H9 (cell line): ENCODE measurements at places on chromosomes 11 and 22.

GRCh38 chr11:120563703-120564572 lies 52.4 kb downstream of the GRIK4 start:
- peak; percentile 60 for DNase-seq

DNA sequence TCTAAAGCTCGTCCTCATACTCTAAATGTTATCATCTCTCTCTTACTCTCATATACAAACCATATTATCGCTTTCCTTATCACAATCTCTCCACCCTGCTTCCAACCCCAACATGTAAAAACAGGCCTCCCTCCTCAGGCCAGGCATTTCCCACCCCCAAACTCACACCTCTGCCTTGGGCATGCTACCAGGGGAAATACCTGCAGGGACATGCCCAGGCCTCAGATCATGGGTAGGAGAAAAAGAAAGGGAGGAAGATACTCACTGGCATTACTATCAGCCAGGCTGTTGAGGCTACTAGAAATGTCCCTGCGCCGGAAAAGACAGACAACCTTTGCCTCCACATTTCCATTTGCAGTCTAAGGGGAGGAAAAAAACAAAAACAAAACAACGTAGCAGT lies 1.8 kb downstream of the MTA2 start:
- DNase-seq, result no peak

- peak; percentile 22 for DNase-seq
Measured at GRCh38 chr11:44766112-44766971, 39.6 kb downstream of the TSPAN18 start.

DNA sequence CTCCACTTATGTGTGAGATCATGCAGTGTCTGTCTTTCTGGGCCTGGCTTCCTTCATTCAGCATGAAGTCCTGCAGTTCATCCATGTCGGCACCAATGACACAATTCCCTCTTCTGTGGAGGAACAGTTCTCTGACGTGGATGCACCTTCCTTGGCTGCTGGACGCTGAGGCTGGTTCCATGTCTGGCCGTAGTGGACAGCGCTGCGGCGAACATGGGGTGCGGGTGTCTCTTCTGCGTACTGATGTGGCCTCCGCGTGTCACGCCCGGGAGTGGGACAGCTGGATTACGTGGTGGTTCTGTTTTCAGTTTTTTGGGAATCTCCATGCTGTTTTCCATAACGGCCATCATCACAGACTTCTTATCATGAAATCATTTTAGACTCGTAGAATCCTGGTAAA lies 16.9 kb upstream of the MUC2 start:
- DNase-seq, result no peak

GRCh38 chr11:126588630-126589491 lies 233.4 kb downstream of the ST3GAL4 start:
- DNase-seq, result no peak

- DNase-seq, result no peak
Measured at GRCh38 chr11:126512251-126512650, 156.8 kb downstream of the ST3GAL4 start.

GRCh38 chr22:23591201-23591791 lies 11.2 kb upstream of the IGLL1 start:
- DNase-seq, result peak; percentile 85

- peak; percentile 81 for DNase-seq
Measured at GRCh38 chr11:32172848-32173834, 82.3 kb downstream of the RCN1 start.

- no peak for DNase-seq
Measured at GRCh38 chr11:16814410-16815046, 76.1 kb downstream of the C11orf58 start.

- no peak for DNase-seq
Measured at GRCh38 chr11:95373241-95373640, 142.2 kb upstream of the SESN3 start.

DNA sequence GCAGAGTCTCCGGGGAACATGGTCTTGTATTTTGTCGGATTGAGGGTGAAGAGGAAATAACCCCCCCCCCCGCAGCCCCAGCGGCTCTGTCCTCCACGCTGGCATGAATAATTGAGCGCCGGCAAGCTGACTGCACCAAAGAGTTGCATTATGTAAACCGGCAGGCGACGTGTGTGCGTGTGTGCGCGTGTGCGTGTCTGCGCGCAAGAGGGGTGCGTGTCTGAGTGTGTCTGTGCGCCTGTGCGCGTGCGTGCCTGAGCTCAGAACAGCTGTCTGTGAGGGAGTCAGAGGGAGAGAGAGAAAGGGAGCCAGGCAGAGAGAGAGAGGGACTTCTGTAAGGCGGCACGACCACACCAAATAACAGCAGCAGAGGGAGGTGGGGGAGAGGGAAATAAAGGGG lies 94.4 kb downstream of the SCN3B start:
- DNase-seq, result no peak

DNA sequence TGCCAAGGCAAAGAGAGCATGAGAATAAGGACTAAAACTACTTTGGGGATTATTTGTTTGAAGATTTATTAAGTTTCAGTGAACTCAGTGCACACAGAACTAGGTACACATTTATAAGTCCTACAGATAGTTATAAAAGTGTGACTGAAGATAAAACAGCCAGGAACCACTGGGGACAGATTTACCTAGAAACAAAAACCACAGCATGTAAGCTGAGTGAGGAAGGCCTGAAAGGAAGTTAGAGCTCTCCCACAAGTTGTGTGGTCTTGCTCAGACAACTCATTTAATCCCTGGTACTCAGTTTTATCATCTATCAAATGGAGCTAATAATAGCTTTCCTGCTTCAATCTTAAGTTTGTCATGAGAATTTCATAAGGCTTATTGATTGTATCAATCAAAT lies 311.2 kb upstream of the FAT3 start:
- no peak for DNase-seq

DNA sequence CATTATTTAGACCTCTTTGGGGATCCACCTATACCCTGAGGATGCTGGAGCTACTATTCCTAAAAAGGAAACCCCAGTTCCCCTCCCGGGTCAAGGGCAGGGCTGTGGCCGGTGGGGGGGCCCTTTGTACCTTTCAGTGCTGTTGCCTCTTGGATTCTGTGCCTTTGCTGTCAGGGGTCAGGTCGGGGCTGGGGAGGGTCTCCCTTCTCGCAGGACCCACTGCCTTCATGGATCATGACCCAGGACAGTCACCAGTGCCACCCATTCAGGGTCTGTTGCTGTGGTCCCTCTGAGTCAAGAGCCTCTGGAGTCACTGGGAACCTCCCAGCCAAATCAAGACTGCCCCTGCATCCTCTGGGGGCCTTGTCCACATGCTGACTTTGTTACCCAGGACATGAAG lies 78.1 kb upstream of the CCND1 start:
- DNase-seq, result no peak

DNA sequence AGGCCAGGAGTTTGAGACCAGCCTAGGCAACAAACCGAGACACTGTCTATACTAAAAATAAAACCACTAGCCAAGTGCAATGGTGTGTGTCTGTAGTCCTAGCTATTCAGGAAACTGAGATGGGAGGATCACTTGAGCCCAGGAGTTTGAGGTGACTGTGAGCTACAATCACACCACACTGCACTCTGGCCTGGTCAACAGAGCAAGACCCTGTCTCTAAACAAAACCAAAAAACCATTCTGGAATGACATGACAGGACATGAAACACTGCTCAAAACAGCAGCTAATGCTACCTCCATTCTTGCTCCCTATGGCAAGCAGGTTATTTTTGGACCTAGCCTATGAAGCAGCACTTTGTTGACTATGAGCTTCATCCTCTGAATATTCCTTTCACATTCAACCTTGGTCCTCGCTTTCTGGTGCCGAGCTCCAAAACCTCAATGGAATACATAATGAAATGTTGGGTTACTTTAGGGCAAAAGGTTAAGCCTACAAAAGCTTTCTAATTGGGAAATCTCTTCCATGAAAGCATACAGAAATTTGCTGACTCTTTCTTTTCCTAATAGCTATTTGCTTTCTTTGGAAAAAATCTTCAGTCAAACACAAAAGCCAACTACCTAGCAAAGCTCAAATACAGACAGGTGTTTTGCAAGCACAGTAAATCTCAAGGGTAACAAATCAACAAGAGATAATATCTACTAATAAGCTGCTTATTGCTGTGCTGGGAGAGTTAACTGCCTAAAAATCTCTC lies 21.1 kb downstream of the SIK3 start:
- no peak for DNase-seq

DNA sequence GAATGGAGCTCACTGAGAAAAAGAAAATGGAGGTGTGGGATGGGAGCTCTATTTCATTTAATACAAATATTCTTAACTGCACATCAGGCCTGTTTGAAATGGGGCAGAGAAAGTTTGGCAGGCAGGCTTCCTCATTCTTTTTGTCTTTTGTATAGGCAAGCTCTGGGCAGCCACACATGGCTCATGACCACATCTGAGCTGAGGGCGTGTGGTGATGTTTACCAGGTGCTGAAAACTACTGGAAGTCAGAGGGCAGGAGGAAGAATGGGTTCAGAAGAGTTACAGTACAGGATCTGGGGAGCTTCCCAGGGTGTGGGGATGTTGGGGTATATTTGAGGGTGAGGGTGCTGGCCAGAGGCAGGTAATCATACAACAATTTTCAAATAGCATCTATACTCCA lies 66.3 kb upstream of the NAV2 start:
- DNase-seq, result no peak

- DNase-seq, result no peak
Measured at GRCh38 chr22:19228179-19228578, 49.6 kb upstream of the SLC25A1 start.

- no peak for DNase-seq
Measured at GRCh38 chr22:25448435-25449051, 115.9 kb upstream of the GRK3 start.

DNA sequence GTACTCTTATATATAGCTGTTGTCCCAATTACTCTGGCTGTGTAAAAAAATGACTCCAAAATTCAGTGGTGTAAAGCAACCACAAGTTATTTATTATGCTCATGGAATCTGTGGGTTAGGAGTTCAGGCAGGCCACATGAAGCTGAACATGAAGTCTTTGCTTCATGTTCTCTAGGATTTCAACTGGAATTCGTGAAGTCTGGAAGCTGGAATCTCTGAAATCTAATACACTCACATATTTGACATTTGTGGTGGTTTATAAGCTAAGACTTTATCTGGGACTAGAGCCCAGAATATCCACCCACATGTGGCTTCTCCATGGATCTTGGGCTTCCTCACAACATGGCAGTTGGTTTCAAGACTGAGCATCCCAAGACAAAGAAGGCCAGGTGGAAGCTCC lies 430.6 kb downstream of the MIAT start:
- DNase-seq, result no peak

DNA sequence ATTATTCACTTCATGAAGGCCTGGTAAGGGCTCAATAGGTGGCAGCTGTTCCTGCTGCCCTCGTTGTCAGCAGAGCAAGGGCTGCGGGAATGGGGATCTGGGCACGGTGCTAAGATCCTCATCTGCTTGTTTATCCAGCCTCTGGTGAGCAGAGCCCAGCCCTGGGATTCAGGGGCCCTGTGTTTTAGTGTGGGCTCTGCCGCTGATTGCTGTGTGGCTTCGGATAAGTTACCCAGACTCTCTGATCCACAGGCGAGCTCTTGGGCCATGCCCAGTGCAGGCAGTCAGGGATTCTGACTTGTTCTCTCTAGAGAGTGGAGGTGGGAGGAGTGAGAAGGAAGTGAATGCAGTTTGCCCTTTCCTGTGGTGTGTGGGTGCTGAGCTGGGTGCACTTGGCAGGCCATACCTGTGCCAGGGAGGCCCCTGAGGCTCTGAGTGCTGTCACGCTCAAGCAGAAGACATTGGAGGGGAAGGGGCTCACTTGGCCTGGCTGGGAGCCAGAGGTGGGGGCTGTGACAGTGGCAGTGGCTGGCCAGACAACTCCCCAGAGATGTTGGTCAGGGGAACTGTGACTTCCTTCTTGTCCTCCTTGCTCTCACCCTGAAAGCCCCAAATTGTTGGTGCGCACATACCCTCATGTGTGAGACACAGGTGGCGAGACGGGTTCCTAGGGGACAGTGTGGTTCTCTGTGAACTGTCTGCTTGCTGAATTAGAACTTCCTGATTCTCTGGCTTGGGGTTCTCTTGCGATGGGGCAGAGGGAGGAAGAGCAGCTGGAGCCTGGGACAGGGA lies 43.7 kb downstream of the CD82 start:
- no peak for DNase-seq

DNA sequence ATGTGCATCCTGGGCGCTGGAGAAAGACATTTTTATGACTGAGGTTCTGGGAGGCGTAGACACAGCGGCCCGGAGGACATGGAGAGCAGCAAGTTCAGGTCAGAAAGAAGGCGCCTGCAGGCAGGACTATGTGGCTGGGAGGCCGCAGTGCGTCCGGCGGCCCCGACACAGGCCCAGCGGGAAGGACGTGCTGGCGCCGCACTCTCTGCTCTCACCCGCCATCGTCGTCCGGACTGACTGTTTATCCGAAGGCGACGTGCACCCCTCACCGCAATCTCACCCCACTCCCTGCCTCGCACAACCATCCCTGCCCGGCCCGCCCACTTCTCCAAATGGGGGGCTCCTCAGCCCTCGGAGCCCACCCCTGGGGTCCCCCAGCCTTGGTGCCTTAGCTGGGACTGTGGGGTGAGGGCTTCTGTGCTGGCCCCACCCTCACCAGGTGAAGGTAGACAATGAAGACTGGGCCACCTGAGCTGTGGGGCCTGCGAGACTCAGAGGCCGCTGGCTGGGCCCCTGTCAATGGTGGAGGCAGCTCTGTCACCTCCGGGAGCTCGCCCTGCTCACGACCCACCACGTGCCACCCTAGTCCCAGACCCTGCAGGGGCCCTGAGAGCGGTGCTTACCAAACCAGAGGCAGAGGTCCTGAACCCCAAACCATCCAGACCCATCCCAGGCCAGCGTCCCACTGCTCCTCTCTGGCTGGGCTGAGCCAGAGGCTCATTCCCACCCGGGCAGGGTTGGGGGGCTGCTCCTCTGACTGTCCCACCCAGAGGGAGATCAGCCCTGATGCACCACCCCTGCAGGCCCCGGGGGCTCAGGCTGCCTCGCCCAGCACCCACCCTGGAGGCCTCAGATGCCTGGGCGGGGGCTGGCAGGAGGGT lies 16.2 kb upstream of the MUC5B start:
- peak; percentile 25 for DNase-seq

DNA sequence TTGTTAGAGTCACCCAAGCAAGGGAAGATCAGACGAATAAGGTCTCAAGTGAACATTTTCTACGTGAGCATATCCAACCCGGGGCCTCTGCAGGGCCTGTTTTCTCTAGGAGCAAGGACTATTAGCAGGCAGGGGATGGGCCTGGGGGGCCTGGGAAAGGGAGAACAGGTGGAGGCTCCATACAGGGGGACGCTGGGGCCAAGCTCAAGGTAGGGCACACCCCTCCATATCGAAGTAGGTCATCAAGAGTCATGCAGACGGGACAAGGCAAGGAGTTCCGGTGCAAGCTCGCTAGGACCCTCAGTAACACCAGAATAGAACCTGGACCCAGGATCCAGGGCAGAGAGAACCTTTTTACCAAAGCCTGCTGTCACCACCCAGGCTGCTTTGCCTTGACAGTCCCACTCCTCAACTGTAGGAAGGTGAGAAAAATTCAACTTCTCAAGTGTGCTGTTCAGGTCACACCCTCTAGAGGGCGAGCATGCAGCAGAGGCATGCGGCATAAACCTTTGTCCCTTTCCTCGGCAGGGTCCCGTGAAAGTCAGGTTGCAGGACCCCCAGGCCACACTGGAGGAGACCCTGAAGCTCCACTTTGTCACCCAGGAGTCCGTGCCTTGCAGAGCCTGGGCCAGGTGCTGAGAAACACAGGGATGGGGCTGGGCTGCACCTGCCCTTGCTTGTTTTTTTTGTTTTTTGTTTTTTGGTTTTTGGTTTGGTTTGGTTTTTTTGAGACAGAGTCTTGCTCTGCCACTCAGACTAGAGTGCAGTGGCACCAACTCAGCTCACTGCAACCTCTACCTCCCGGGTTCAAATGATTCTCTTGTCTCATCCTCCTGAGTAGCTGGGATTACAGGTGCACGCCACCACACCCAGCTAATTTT lies 8.6 kb upstream of the APOBEC3B start:
- peak; percentile 80 for DNase-seq

GRCh38 chr22:37982151-37982785 lies 2.1 kb downstream of the SOX10 start:
- DNase-seq, result no peak

GRCh38 chr11:10268746-10269488 lies 25.1 kb downstream of the SBF2 start:
- DNase-seq, result no peak
